ENCODE measurements at places on chromosomes 7 and 10.
A peak's percentile ranks its signal among the peaks of the same experiment; 100 is the strongest.

- DNase-seq, result peak; percentile 69
Observed at GRCh38 chr10:110843031-110843430, 28.7 kb upstream of the PDCD4 start.

- no peak for DNase-seq
Observed at GRCh38 chr10:102645741-102646609, 1.7 kb downstream of the TRIM8 start.

DNA sequence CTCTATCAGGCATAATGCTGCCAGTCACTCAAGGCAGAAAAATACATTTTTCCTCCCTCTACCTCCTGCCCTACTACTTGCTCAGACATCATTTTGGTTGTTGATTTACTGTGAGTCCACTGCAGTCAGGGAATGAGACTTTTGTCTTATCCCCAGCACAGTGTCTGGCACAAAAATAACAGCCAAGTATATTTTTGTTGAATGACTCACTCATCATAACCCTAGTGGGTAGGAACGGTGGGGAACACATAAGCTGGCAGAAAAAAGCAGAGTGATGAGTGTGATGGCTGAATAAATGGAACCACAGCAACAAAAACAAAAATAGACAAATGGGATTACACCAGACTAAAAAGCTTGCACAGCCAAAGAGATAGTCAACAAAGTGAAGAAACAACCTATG, 65.8 kb upstream of the LAMB4 start:
- DNase-seq, result no peak

DNA sequence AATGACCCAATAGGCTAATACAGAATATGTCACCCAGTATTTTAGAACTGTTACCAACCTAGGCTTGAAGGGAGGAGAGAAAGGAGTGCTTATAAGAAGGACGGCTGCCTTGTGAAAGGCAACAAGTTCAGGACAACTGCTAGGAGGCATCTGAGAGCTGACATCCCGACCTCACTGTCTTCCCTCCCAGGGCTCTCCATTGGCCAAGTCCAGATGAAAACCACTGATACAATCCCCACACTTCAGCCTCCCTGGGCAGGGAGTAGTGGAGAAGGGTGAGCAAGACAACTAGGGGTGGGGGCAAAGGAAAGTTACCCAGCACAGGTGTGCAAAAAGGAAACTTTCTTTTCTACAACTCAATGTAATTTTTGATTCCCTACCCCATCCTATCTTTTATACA, 29.5 kb upstream of the TMEM273 start:
- DNase-seq, result no peak

- no peak for DNase-seq
Observed at GRCh38 chr10:17665747-17666146, 21.8 kb downstream of the STAM start.

GRCh38 chr7:132138817-132139216, 437.5 kb downstream of the PLXNA4 start:
- no peak for DNase-seq

GRCh38 chr7:21639206-21639868, 96.5 kb downstream of the DNAH11 start:
- no peak for DNase-seq
